Right renal pelvis (tissue), 4 donors: ENCODE measurements at places on chromosomes 1 and 21. TPM values are rescaled to one million over a fixed set of nuclear protein-coding genes. Genes with fewer than 3 reads are reported as not detected.

Gene CLCA1
- polyA plus RNA-seq: not detected

Gene PDE9A
- 36.7 TPM for polyA plus RNA-seq

Gene DISP3
- polyA plus RNA-seq: 1.6 TPM

Gene RAP1GAP
- 23.7 TPM for polyA plus RNA-seq

Gene KDF1
- polyA plus RNA-seq: 9.2 TPM

Gene SELP
- 6.1 TPM for polyA plus RNA-seq

Gene PLA2G2A
- polyA plus RNA-seq: not detected

Gene OR2M3
- polyA plus RNA-seq: 0.03 TPM

Gene CFAP74
- polyA plus RNA-seq: 0.55 TPM

Gene MOB3C
- polyA plus RNA-seq: 11.7 TPM

Gene S100A12
- polyA plus RNA-seq: 2.3 TPM

Gene C1orf74
- 4.1 TPM for polyA plus RNA-seq

Gene B3GALT5
- 1.4 TPM for polyA plus RNA-seq

Gene TSACC
- 1.3 TPM for polyA plus RNA-seq

Gene VTCN1
- 27.2 TPM for polyA plus RNA-seq

Gene OR6N1
- not detected for polyA plus RNA-seq

Gene ZYG11A
- 0.13 TPM for polyA plus RNA-seq

Gene RGS4
- polyA plus RNA-seq: 13.6 TPM

Gene IVL
- not detected for polyA plus RNA-seq

Gene BCAS2
- 59.4 TPM for polyA plus RNA-seq

Gene CHI3L2
- polyA plus RNA-seq: 0.23 TPM

Gene LIPI
- polyA plus RNA-seq: 0.31 TPM

Gene CLCA4
- polyA plus RNA-seq: not detected

Gene CRB1
- 4.0 TPM for polyA plus RNA-seq

Gene BARHL2
- polyA plus RNA-seq: not detected

Gene CHODL
- polyA plus RNA-seq: 57.8 TPM

Gene FCRL4
- polyA plus RNA-seq: not detected

Gene TNFRSF18
- 0.29 TPM for polyA plus RNA-seq

Gene LRRC39
- 2.7 TPM for polyA plus RNA-seq

Gene TPTE
- polyA plus RNA-seq: not detected

Gene FAM131C
- 1.8 TPM for polyA plus RNA-seq

Gene CD244
- 0.11 TPM for polyA plus RNA-seq

Gene P3H1
- 69.9 TPM for polyA plus RNA-seq

Gene CNR2
- 0.06 TPM for polyA plus RNA-seq

Gene KCNE2
- polyA plus RNA-seq: 1.5 TPM

Gene NUDT17
- polyA plus RNA-seq: 7.0 TPM

Gene GFI1
- 0.36 TPM for polyA plus RNA-seq

Gene HNRNPCL4
- polyA plus RNA-seq: not detected

Gene VSIG8
- polyA plus RNA-seq: 0.65 TPM

Gene IGSF21
- 0.34 TPM for polyA plus RNA-seq

Gene CPT2
- 30.2 TPM for polyA plus RNA-seq

Gene LCE1C
- not detected for polyA plus RNA-seq

Gene LPAR3
- polyA plus RNA-seq: 1.3 TPM

Gene RIMKLA
- polyA plus RNA-seq: 0.64 TPM

Gene LENEP
- polyA plus RNA-seq: 0.43 TPM

Gene GBP1
- polyA plus RNA-seq: 17.8 TPM

Gene DDAH1
- polyA plus RNA-seq: 117 TPM

Gene GJA4
- 17.3 TPM for polyA plus RNA-seq

Gene LCE3E
- not detected for polyA plus RNA-seq

Gene RHBDL2
- polyA plus RNA-seq: 1.0 TPM

Gene ABCA4
- 9.0 TPM for polyA plus RNA-seq

Gene CRABP2
- polyA plus RNA-seq: 88.2 TPM

Gene C1orf56
- polyA plus RNA-seq: 13.7 TPM

Gene LRRC8D
- 41.7 TPM for polyA plus RNA-seq

Gene NPHS2
- 481 TPM for polyA plus RNA-seq

Gene NUDC
- 91.7 TPM for polyA plus RNA-seq

Gene FMO5
- polyA plus RNA-seq: 11.1 TPM

Gene FMOD
- polyA plus RNA-seq: 57.2 TPM

Gene ZBTB8A
- 15.5 TPM for polyA plus RNA-seq
